Osteoblast (primary cell): ENCODE measurements at places on chromosomes 11 and 22. TPM values are rescaled to one million over a fixed set of nuclear protein-coding genes. Genes with fewer than 3 reads are reported as not detected.
A peak's percentile ranks its signal among the peaks of the same experiment; 100 is the strongest.

- DNase-seq, result peak; percentile 82
These were observed at the start of gene HORMAD2 for GRCh38 chr22:30079952-30080533. Gene HORMAD2, plus strand, starts transcription at chr22:30080464. Its CDS starts 13,489 bp downstream, at chr22:30093953.

BAIAP2L2 gene
- 0.88 and 1.1 TPM in 2 replicates for total RNA-seq

DNA sequence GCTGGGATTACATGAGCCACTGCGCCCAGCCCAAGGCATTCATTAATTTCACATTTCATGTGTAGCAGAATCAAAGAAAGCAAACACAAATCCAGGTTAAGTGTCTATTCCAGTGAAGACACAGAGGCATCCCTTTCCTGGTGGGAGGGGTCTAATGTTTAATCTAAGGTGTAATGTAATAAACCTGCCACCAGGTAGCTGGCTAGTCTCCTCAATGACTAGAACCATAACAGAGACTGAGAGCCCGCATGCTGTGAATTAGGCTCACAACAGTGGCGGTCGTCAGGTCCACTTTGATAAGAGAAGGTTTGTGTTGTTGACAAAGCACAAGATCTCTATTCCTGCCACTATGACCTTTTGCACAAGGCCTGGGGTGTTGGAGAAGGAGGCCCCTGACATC, 64.2 kb upstream of the ADA2 start:
- no peak for DNase-seq

- DNase-seq, result no peak
These were observed 302.1 kb downstream of the CADM1 start for GRCh38 chr11:115202074-115202473.

DNA sequence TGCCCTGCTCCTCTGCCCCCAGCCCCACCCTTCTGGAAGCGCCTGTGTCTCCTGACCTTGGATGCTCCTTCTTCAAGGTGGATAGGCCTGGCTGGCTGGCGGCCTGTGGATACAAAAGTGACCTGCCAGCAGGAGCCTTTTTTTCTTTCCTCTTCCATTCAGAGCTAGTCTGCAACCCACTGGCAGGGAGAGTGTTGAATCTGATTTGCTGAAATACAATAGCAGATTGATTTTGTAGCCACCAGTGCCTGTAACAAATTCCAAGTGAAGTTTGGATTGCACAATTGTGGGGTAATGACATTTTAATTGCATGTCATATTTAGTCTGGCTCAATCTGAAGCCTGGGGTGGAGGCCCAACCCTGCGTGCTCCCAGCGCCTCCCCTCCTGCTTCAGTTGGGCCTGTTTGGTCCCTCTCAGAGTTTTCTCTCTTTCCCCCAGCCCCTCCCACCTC, 97.2 kb downstream of the GRIK4 start:
- no peak for DNase-seq
